ENCODE measurements at places on chromosomes 12 and 14.

GRCh38 chr12:31206038-31206670 is 119.8 kb downstream of the SINHCAF start:
- no peak for DNase-seq

DNA sequence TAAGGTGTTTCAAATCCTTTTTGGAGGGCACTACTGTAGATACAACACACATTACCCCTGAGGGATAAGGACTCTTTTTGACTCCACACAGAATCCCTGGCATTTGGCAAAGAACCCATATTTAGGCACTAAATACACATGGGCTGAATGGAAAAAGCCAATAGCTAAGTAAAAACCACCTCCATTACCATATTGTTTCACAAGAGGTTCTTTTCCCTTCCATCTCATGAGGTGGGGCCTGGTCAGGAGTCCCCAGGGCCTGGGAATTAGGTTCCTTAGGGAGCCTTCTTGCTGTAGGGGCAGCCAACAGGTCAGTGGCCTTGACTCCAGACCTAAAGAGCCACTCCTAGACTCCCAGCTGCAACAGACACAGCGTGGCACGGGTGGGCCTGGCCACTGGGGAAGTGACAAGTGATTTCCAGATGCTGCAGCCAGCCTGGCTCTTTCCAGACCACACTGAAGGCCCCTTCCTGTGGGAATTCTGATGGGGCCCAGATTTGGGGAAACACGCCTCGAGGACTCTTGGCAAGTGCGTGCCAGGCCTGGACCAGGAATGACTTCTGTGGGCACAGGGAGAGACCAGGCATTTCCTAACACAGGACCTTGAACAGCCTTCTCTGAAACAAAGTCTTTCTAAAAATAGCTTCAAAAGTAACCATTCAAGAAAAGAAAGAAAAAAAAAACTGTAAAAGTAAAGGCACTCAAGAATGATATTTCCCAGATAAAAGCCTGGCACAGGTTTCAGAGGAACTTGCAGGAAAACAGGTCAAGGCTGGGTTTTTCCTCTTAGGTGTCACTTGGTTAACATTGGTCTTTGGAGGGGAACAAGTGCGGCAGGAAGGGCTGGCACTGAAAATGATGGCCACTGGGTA is 18.1 kb downstream of the SSH1 start:
- no peak for DNase-seq

DNA sequence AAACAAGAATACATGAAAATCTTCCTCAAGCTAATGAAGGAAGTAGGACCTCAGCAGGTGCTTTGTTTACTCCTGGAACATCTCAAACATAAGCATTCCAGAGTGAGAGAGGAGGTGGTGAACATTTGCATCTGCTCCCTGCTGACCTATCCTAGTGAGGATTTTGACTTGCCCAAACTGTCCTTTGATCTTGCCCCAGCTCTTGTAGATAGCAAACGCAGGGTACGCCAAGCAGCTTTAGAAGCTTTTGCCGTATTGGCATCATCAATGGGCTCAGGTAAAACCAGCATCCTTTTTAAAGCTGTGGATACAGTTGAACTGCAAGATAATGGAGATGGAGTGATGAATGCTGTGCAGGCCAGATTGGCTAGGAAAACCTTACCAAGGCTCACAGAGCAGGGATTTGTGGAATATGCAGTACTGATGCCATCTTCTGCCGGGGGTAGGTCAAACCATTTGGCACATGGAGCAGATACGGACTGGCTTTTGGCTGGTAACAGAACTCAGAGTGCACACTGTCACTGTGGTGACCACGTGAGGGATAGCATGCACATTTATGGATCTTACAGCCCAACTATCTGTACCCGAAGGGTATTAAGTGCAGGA is 1.9 kb downstream of the TOGARAM1 start:
- DNase-seq: no peak

DNA sequence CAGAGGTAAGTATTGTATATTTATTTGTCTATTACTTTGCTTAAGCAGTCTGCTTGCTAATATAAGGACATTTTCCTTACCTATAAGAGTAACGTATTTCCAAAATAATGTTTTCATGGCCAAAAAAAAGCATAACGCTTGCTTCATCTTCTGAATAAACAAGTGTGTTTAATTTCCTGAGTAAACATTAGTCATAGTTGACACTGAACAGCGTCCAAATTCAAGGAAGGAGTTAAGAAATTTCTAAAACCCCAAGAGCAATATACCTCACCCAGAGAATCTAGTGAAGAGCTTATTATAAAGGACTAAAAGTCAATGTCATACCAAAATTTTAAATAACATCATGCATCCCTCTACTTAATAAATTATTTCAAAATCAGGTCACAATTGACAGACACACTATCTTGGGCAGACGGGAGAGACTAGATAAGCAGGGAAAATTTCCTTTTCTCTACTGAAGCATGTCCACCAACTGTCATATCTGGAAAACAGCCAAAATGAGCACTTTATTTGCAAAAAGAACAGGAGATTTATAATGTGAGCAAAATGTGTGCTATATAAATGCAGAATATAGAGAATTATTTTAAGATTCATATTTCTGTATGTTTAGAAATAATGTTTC is 25.1 kb downstream of the ANKS1B start:
- no peak for DNase-seq

All from activated CD4-positive, alpha-beta T cell treated with anti-CD3 and anti-CD28 coated beads for 1 hour (primary cell).